ENCODE measurements at places on chromosomes 6 and 20.

- DNase-seq, result no peak
Measured at GRCh38 chr20:23856736-23857135, 22.8 kb downstream of the CST5 start.

- DNase-seq, result no peak
Measured at GRCh38 chr6:154579485-154579884, 69.0 kb upstream of the CNKSR3 start.

DNA sequence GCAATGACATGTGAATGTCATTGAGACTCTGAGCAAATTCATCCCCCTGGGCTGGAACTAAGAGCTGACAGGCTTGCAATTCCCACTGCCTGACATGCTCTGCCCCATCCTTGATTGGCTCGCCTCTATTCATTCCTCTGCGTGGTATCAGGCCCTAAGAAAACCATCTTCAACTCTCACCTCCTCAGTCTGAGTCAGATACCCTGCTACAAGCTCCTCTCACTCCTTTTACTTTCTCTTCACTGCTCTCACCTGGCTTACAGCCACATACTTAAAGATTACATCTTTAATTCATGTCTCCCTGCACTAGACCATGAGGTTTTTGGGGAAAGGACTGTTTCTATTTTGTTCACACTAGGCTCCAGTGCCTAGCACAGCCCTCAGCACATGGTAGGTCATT is 131.6 kb downstream of the KIF6 start:
- DNase-seq, result no peak

GRCh38 chr20:62276439-62276838 is 26.4 kb upstream of the ADRM1 start:
- no peak for DNase-seq

DNA sequence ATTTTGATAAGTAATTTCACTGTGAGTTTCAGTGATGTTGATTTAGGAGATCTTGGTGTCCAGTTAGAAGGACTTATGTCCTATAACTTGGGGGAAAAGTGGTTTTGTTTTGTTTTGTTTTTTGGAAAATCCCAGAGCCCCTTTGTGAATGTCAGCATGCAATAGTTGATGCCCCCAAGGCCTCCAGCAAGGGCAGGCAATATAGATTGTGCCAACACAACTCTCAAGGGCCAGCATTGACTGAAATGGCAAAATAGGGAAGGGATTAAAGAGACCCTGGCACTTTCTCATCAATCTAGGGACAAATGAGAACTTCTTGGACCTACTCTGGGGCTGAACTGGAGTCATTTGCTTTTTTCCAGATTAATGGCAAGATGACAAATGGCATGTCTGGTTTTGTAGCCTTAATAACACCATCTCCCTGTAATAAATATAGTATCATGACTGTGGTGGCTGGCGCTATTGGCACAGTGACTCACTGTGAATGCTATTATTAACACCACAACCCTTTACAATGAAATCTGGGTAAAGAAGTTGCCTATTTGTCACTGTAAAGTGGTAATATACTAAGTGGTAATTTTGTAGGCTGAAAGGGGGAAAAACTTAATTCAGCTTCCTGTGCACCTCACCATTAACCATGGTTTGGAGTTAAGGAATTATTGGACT is 51.8 kb downstream of the ABRACL start:
- DNase-seq, result no peak

- DNase-seq, result no peak
Measured at GRCh38 chr20:16438100-16438499, 135.1 kb downstream of the KIF16B start.

DNA sequence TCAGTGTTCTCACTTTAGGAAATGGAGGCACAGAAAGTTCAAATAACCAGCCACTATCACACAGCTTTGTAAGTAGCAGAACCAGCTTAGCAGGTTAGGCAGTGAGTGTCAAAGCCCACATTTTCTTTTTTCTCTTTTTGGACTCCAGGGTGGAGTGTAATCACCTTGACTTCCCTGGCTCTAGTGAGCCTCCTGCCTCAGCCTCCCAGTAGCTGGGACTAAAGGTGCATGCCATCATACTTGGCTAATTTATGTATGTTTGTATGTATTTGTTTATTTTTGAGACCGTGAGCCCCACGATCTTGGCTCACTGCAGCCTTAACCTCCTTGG is 7.8 kb upstream of the NCOA3 start:
- DNase-seq, result no peak

- DNase-seq, result no peak
Measured at GRCh38 chr6:12818324-12818723, 101.8 kb downstream of the PHACTR1 start.

DNA sequence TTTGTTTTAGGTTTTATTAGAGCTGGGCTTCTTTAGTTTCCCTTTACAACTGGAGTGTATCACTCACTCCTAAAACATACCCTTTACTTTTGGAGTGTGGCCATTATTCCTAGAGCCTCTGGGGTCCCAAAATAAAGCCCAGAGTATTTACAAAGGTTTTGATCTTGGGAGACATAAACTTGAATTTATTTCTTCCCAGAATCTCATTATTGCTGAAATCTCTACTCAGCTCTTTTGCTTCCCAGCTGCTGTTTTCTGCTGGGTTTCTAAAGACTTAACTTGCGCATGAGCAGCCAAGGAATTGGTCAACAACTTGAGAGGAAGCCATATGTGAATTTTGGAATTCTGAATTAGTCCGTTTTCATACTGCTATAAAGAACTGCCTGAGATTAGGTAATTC is 94.5 kb upstream of the NRSN1 start:
- DNase-seq, result no peak

DNA sequence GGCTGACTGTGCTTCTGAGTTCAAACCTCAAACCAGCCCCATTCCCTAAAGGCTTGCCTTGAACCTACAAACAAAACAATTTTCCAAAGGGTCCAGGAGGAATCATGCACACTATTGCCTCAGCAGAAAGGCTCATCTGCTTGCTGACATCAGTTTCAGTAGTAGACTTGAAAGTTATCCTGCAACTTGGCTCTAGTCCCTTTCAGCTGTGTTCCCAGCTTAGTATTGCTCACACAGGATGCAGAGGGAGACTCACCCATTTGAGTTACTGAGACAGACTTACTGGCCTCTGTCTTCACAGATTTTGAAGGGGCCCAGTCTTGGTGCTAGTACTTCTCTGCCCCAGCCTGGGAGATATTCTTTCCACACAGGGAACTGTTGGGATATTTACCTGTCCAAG is 38.5 kb upstream of the TFB1M start:
- no peak for DNase-seq

- no peak for DNase-seq
Measured at GRCh38 chr6:75098709-75099108, 107.1 kb downstream of the COL12A1 start.

GRCh38 chr6:53627391-53628218 is 38.0 kb downstream of the KLHL31 start:
- DNase-seq, result no peak

DNA sequence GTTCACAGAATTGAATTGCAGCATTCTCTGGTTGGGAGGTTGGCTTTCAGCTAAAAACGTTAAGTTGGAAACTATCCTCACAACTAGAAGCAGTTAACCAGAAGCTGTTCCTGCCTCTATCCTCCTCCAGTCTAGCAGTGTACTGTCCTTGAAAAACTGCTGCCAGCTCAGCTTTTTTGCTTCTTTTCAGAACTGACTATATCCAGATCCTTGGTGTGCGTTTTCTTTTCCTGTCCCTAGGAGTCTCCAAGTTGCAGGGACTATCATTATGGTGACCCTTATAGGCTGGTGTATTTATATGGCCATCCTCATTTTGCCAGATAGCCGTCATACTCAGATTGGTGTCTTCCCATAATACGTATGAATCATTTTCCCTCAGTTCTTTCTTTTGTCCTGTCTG is 5.5 kb downstream of the ITCH start:
- no peak for DNase-seq

GRCh38 chr20:34831936-34832335 is 6.5 kb upstream of the NCOA6 start:
- DNase-seq, result no peak

DNA sequence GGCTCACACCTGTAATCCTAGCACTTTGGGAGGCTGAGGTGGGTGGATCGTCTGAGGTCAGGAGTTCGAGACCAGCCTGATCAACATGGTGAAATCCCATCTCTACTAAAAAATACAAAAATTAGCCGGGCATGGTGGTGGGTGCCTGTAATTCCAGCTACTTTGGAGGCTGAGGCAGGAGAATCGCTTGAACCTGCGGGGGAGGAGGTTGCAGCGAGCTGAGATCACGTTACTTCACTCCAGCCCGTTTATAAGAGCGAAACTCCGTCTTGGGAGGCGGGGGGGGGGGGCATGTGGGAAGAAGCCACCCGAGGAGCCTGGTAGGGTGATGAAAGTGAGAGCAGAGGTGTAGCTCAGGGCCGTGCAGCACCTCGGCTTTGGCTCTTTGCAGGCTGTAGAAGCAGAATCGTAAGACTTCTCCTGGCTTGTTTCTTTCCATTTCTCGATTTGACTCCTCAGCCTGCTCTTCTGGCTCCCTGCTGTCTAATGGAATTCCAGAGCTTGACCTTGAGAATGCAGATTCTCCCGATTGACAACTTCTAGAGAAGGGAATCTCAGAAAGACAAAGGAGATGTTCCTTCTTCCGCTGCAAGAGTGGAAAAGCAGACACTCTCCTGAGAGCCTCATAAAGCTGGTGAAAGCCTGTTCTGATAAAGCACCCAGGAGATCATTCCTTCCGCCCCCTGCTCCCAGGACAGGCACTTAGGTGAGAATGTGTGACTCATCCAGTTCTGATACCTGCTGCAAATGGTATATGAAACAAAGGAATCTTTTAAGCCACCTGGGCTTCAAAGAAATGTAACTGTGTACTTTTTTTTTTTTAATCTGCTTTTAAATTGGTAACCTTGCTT is 26.0 kb upstream of the PPP1R16B start:
- DNase-seq, result no peak

GRCh38 chr20:8431538-8432434 is 299.7 kb downstream of the PLCB1 start:
- no peak for DNase-seq

- DNase-seq, result no peak
Measured at GRCh38 chr6:133954657-133955576, 1.9 kb downstream of the TBPL1 start.

- no peak for DNase-seq
Measured at GRCh38 chr20:39745380-39745779, 783.2 kb downstream of the DHX35 start.

DNA sequence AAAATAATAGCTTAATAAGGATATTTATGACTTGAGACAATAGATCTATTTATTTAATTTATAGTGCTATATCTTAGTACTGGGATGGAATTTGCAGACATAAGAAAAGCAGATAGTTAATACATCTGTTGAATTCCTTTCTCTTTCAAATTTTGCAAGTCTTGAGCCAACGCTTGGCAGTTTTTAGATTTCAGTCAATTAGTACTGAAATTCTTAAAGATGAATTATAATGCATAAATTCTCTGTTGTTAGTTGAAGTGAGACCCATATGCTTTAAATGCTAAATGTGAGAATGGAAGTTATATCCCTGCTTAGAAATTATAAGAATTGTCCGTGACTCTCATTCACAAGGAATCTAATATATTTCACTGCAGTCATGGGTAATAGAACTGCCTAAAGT is 225.1 kb upstream of the ADGRB3 start:
- no peak for DNase-seq

- no peak for DNase-seq
Measured at GRCh38 chr6:28782113-28782673, 141.6 kb downstream of the TRIM27 start.

GRCh38 chr6:166724576-166724975 is 97.5 kb upstream of the RPS6KA2 start:
- no peak for DNase-seq

- DNase-seq, result no peak
Measured at GRCh38 chr6:152648105-152648504, 10.9 kb upstream of the SYNE1 start.

DNA sequence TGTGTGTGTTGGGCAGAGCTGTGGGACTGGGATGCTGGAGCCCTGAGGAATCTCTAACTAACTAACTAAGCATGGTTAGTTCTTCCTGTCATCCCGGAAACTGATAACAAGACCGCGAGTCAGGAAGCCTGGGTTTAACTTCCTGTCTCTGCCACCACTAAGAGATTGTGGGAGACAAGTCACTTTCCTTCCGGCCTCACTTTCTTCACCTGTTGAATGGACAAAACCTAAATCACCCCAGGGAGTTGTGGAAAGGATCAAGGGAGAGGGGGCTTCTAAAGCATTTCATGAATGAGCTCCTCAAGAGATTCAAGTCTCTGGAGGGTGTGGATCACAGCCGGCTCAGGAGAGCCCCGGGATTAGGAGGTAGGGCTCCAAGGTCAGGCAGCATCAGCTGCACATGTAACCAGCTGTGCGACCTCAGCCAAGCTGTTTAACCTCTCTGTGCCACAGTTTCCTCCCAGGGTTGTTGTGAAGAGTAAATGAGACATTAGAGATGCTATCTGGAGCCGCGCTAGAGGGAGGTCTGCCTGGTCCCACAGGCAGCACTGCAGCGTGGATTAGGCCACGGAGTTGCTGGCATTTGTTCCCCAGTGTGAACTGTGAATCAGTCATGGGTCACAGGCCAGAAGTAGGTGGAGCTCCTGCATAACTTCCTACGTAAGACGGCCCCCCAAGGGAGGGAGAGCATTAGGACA is 105.1 kb downstream of the TOX2 start:
- DNase-seq, result no peak

- DNase-seq, result peak; percentile 98
Measured at GRCh38 chr6:134564705-134565104, 246.8 kb upstream of the SGK1 start.

GRCh38 chr20:23369072-23369823 is 7.3 kb downstream of the GZF1 start:
- DNase-seq, result no peak

DNA sequence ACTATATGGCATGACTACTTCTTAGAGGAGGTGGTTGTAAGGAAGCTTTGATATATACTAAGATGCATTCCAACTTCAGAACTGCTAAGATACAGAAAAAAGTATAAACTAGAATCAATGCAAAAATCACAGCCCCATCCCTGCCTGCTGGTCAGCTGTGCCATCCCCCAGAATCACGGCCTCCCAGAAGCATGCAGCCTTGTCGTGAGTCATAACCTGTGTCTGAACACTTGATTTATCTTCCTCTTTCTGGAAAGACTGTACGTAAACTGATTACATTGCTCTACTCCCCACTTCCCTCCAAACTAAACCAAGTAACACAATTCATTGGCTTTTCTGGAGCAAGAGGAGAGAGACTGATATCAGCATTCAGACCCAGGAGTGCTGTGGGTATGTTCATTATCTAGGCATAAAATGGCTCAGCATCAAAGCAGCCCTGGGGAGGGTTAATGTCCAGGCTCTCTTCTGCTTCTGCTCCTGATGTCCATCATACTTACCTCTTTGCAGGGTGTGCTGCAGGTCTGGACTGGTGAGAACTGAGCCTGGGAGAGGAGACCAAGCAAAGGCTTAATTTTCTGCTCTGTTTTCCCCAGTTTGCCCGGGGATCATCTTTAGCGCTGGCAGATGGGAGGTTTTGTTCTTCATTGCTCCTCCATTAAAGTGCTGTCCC is 18.4 kb downstream of the SCP2D1 start:
- no peak for DNase-seq

DNA sequence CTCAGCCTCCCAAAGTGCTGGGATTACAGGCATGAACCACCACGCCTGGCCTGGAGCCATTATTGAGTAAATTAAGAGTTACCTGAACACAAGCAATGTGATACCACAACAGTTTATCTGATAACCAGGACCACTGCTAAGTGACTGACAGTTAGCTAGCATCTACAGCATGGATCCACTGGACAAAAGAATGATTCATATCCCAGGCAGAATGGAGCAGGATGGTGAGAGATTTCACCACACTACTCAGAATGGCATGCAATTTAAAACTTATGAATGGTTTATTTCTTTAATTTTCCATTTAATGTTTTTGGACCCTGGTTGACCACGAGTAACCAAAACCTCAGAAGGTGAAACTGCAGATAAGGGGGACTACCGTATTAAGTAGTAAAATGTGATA is 48.6 kb downstream of the RALGAPA2 start:
- DNase-seq, result no peak

- no peak for DNase-seq
Measured at GRCh38 chr6:143513410-143513809, 1.9 kb upstream of the FUCA2 start.

Data from putamen (tissue), 1 donor.